T-cell (primary cell): ENCODE measurements at places on chromosomes 1 and 21. TPM values are rescaled to one million over a fixed set of nuclear protein-coding genes. Genes with fewer than 3 reads are reported as not detected.

DNA sequence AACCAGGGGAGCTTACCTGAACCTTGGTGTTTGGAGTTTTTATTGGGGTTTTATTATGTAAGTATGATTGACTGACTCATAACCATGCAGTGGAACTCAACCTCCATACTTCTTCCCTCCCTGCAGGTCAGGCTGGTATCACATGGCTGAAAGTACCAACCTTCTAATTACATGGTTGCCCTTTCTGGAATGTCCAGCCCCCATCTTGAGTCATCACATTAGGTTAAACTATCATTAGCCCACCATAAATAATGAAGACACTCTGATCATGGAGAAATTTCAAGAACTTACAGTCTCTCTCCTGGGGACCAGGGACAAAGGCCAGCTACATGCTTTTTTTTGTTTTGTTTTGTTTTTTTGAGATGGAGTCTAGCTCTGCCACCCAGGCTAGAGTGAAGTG lies 19.2 kb upstream of the DPH5 start:
- H3K4me1 ChIP-seq: no peaks in the 10 kb centered on the region
- H3K27me3 ChIP-seq: no peaks in the 10 kb centered on the region
- H3K27ac ChIP-seq: no peak overlapping the region
- H3K4me3 ChIP-seq: no peak overlapping the region

DNA sequence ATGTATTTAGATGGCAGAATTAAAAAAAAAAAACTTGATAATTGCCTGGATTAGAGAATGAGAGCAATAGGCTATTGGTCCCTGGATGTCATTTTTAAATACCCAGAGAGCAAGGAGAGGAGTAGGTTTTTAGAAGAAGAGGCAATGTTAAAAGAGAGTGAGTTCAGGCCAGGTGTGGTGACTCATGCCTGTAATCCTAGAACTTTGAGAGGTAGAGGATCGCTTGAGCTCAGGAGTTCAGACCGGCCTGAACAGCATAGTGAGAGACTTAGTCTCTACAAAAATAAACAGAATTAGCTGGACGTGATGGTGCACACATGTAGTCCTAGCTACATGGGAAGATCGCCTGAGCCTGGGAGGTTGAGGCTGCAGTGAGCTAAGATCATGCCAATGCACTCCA lies 15.9 kb upstream of the MUTYH start:
- DNase-seq: no peak
- no peak overlapping the region for H3K4me3 ChIP-seq
- no peak overlapping the region for H3K27ac ChIP-seq
- peaks cover 3% of the 10 kb centered on the region for H3K36me3 ChIP-seq

GRCh38 chr1:239250353-239251035 lies 135.9 kb upstream of the CHRM3 start:
- DNase-seq: no peak
- H3K27me3 ChIP-seq: no peaks in the 10 kb centered on the region
- H3K36me3 ChIP-seq: no peaks in the 10 kb centered on the region
- H3K4me3 ChIP-seq: no peak overlapping the region

Gene CD244
- total RNA-seq: 1.1 TPM

Gene TTC22
- total RNA-seq: 16.2 TPM
